ENCODE measurements at places on chromosomes 4 and X.

DNA sequence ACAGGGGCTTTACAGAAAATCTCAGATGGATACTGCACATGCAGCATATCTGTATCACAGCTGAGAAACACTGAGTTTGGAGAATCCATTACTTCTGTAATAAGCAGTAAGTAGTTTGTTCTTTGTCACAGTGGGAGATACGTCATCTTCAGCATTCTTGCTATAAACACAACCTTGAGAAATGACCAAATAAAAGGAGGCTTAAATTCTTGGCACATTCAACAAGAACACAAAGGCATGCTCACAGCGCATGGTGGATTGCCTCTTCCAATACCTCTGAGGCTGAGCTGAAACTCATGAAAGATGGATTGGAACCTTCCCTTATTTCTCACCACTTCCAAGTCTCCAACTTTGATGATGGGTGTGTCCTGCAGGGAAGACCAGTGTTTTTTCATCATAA lies 54.5 kb downstream of the ANXA5 start:
- no peak for DNase-seq

DNA sequence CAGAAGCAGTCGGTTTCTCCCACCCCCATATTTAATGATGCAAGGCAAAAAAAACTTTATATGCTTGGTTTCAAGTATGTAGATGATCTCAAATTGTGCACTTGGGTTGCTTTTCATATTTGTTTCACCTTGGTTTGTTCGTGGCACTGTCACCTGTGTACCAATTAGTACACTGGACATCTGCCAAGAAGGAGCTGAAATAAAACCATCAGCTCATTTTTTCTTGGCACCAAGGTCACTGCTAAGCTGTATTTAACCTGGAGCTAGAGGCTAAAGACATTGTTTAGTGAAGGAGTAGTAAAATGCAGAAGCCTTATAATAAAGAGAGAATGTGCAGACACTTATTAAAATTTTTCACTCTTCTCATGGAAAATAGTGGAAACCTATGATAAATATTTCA lies 430.8 kb downstream of the ARHGAP24 start:
- no peak for DNase-seq

DNA sequence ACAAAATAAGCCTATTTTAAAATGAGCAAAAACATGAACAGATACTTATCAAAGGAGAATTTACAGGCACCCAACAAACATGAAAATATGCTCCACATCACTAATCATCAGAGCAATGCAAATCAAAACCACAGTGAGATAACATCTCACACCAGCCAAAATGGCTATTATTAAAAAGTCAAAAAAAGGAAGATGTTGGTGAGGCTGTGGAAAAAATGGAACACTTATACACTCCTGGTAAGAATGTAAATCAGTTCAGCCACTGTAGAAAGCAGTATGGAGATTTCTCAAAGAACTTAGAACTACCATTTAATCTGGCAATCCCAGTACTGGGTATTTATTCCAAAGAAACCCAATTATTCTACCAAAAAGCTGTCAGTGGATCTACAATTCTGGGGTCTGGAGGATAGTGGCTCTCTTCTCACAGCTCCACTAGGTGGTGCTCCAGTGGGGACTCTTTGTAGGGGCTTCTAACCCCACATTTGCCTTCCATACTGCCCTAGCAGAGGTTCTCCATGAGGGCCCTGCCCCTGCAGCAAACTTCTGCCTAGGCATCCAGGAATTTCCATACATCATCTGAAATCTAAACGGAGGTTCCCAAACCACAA lies 9.1 kb upstream of the ZNF732 start:
- DNase-seq: no peak

DNA sequence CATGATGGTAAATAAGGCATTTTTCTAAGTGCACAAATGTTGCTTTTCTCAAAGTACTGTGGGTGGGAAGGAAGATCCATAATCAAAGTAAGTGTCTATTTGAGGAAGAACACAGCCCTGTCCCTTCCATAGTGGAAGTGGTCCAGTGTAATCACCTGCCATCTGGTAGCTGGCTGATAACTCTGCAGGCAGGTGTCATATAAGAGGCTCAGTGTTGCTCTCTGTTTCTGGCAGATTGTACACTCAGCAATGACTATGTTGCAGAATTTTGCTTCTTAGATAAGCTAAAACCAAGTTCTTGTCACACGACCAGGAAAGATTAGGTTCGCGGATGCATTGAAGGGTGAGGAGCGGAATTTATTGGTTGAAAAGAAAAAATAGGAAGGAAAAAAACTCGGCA lies 20.9 kb downstream of the SAGE1 start:
- DNase-seq: no peak

- no peak for DNase-seq
Observed at GRCh38 chr4:83125738-83126141, 11.2 kb upstream of the PLAC8 start.

DNA sequence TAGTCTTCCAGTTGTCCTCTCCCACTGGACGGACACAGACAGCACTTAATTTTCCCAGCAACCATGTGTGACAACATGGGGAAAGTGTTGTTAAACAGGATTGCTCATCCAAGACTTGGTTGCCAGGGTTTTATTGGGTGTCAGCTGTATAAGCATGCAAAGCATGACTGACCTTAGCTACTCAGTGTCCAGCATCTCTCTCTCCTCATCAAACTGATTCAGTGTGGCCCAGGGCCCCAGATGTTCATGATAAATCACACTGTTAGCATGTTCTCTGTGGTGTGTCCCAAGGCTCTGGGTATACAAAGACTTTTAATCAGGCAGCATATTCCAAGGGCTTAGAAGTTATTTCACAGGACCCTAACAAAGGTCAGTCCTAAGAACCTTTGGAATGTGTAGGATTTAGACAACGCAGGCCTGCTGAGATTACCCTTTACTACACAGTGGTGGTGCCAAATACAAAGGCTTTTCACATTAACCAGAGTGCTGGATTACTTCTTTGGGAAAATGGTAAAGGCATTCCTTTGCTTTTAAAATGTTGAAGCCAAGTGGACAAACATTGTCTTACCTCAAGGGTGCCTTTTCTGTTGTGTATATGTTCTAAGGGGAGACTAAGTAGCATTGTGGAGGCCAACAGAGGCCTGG lies 213.3 kb downstream of the GLUD2 start:
- no peak for DNase-seq

DNA sequence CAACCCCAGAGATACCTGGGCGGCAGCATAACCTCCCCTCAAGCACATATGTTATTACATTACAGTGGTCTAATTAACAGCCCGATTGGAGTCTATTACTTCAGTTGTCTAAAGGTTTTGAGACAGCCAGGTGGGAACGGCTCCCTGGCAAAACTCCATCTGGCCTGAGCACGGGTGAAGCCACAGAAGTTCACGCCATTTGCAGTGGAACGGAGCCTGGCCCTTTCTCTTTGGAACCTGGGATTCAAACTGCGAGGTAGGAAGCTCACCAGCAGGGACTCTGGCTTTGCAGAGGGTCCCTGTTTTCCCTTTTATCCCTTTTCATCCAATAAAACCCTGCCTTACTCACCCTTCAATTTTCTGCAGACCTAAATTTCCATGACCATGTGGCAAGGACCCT lies 45.9 kb upstream of the NEIL3 start:
- DNase-seq: no peak

GRCh38 chr4:175729665-175730064 lies 82.4 kb downstream of the GPM6A start:
- DNase-seq: no peak

DNA sequence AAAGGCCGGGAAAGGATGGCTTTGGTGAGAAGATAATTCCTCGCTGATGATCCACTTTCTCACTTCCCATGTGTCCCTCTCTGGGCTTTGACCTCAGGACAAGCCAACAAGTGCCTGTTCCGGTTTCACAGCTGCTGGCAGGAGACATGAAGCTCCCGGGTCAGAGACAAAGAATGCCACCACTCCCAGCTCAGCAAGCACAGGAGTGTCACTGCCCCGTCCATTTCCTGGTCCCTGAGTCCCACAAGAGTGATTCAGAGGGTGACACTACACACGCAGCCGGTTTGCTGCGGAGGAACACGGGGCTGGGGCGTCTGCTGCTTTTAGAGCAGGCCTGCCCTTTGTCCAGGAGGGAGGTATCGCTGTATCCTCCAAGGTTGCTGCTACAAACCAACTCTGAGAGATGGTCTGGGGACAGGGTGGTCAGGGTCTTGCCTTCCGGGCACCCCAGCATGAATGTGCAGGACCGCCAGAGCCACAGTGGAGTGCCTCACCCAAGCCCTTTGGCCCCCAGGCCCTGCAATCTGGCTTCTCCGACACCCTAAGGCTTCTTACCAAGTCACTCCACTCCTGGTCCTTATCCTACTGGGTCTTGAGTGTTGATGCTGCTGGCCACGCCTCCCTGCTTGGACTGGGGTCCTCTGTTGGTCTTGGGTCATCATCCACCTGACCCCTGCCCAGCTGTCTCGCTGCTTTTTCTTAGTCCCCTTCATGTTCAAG lies 49.5 kb downstream of the CPZ start:
- no peak for DNase-seq

DNA sequence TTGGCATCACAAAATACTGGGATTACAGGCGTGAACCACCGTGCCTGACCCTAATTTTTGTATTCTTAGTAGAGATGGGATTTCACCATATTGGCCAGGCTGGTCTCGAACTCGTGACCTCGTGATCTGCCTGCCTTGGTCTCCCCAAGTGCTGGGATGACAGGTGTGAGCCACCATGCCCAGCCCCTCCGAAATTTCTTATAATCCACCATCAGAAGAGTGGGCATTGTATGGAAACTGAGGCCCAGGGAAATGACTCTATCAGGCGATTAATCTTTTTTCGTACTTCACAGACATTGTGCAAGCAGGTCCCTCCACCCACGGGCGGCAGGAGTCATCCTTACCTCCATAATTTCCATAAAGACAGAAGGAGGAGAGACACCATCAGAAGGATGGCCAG lies 16.0 kb downstream of the CRLF2 start:
- DNase-seq: no peak

GRCh38 chr4:143389579-143390195 lies 53.0 kb downstream of the GAB1 start:
- no peak for DNase-seq

DNA sequence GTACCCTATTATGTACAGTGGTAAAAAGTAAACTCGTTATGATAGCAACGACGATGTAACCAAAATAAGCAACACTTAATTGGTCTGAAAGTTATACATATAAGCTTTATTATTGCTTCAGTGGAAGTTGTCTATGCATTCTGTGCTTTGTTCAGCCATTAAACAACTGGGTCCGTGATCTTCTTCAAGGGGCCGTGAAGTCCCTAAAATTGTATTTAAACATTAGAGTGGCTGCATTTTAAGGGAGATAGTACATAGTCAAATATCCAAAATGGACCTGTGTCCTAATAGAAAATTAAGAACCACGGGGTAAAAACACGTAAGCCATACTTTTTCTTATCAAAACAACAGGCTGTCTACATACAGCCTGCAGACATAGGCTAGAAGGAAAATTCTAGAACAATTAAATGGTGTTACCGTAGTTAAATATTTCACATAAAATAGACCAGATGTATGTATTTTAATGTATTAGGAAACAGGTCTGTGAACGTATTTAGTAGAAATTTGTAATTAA lies 2.1 kb downstream of the GUCY1A1 start:
- no peak for DNase-seq

DNA sequence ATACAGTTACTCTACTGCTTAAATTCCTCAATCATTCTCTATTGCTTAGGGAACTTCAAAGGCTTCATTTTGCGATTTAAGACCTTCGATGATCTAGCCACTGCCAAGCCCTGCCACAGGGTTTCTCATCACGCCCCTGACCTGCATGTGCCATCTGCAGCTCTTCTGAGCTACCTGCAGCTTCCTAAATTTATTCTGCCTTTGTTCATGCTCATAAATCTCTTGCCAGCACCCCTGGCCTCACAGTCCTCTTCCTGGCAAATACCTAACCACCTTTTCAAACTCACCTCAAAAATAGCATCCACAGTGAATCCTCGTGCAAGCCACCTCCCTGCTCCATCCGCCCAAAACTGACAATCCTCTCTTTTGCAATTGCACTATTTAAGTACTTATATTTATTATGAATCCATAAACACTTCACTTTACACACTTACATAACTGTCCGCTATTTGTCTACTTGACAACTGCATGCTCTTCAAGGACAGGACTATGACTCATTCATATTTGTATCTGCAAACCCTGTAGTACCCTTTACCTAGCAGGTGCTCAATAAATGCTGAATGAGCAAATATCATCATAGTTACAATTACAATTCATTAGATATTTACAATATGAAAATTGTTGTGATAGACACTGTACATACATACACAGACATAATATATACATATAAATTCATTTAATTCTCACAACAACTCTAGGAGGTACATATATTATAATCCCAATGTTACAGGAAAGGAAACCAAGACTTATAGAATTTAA lies 280.0 kb upstream of the RASGEF1B start:
- DNase-seq: no peak

DNA sequence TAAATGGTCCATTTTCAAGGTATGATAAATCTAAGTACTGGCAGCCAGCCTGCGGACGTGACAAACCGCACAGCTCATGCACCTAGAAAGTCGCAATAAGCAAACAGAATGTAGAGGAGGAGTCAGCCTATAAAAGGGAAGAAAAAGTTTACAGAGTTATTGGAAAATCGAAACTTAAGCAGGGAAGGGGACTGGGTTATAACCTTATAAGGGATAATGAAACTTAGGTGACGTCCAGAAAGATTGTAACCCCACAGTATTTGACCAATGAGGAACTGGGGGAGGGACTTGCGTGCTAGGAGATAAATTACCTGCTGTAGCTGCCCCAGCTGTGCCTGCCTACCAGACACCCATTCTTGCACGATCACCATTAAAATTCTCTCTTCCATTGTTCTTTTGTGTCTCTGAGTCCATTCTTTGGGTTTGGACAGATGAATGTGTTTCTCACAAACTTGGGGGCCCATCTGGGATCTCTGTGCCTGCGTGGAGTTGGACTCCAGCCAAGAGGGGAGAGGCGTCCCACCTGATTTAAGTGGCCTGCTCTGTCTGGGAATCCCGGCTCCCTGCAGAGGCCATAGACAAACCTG lies 61.0 kb downstream of the ZCCHC12 start:
- no peak for DNase-seq

DNA sequence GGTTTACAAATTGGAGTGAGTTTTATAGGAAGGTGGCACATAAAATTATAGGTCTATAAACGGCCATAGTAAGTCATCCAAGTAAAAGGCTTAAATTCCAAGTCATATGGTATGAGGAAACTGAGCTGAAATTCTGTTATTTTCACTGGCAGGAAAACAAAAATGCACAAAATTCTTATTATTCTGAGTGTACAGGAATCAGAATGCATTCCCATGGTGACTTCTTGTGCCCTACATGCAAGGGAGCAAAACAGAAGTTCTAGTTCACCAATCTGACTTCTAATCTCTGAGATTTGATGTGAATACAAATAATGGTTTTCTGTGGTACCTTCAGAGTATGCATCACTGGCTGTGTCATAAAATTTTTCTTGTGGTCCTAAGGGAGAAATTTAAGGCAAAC lies 102.9 kb downstream of the CLCN4 start:
- no peak for DNase-seq

DNA sequence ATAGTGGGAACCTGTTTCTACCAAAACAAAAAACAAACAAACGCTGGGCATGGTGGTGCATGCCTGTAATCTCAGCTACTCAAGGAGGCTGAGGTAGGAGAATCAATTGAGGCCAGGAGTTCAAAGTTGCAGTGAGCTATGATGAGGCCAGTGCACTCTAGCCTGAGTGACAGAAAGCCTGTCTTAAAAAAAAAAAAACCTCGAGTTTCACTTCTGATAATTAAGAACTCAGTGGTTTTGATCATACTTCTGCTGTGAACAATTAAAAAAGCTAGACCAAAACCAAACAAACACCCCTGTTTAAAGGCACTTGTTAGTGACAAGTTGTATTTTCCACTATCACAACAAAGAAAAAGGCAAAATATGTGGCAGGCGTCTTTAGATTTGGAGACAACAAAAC lies 15.0 kb upstream of the UBE2D3 start:
- DNase-seq: no peak

Data from stimulated activated CD8-positive, alpha-beta memory T cell treated with anti-CD3 and anti-CD28 coated beads, Interleukin-4, amount 100 ng/mL, for 1 hour (primary cell).